ENCODE measurements at places on chromosomes 13 and 19.

DNA sequence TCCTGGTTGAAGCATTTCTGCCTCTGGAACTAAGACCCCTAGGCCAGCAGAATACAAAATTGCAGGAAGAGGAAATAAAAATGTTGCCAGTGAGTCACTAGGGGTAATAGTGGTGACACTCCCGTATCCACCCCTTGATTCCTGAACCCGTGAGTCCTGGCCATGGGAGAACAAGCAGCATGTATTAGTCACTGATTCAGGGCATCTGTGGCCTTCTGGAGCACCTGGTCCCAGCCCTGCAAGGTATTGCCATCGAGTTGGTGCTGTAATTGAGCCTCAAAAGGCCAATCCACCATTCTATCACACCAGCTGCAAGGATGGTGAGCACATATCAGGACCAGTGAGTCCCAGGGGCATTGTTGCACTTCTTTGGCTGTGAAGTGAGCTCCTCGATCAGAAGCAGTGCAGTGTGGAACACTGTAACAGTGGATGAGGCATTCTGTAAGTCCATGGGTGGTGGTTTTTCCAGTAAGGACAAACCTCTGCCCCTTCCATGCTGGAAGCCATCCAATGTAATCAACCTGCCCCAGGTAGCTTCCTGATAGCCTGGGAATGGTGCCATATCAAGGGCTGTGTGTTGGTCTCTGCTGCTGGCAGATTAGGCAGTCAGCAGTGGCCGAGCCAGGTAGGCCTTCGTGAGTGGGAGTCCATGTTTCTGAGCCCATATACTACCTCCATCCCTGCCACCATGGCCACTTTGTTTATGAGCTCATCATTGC, 39.6 kb downstream of the C1QTNF9 start:
- no peak for DNase-seq
- H3K27ac ChIP-seq: no peak overlapping the region
- H3K4me3 ChIP-seq: no peak overlapping the region
- no peaks in the 10 kb centered on the region for H3K27me3 ChIP-seq
- no peaks in the 10 kb centered on the region for H3K4me1 ChIP-seq

GRCh38 chr13:90197722-90198121, 1149.8 kb upstream of the MIR17HG start:
- no peaks in the 10 kb centered on the region for H3K4me1 ChIP-seq
- no peak overlapping the region for H3K4me3 ChIP-seq
- no peak for DNase-seq
- no peaks in the 10 kb centered on the region for H3K27me3 ChIP-seq
- H3K27ac ChIP-seq: no peak overlapping the region
- H3K36me3 ChIP-seq: no peaks in the 10 kb centered on the region

- no peaks in the 10 kb centered on the region for H3K27me3 ChIP-seq
- no peak overlapping the region for H3K4me3 ChIP-seq
- H3K36me3 ChIP-seq: no peaks in the 10 kb centered on the region
- H3K4me1 ChIP-seq: no peaks in the 10 kb centered on the region
Measured at GRCh38 chr19:7328647-7329046, 20.1 kb upstream of the ARHGEF18 start.

- H3K4me1 ChIP-seq: no peaks in the 10 kb centered on the region
- H3K36me3 ChIP-seq: no peaks in the 10 kb centered on the region
- no peak overlapping the region for H3K27ac ChIP-seq
- H3K4me3 ChIP-seq: no peak overlapping the region
- no peaks in the 10 kb centered on the region for H3K27me3 ChIP-seq
- no peak for DNase-seq
Measured at GRCh38 chr13:27691207-27691606, 69.5 kb downstream of the POLR1D start.

- no peak overlapping the region for H3K27ac ChIP-seq
- no peaks in the 10 kb centered on the region for H3K4me1 ChIP-seq
- H3K27me3 ChIP-seq: no peaks in the 10 kb centered on the region
- DNase-seq: no peak
- no peak overlapping the region for H3K4me3 ChIP-seq
Measured at GRCh38 chr13:37453246-37453645, 145.3 kb downstream of the POSTN start.

- peak overlapping the region; percentile 56 for H3K27ac ChIP-seq
- DNase-seq: peak; percentile 50
- no peak overlapping the region for H3K4me3 ChIP-seq
- H3K27me3 ChIP-seq: no peaks in the 10 kb centered on the region
- no peaks in the 10 kb centered on the region for H3K36me3 ChIP-seq
- peaks cover 13% of the 10 kb centered on the region for H3K4me1 ChIP-seq
Measured at GRCh38 chr13:113421673-113422270, 31.5 kb downstream of the ADPRHL1 start.

GRCh38 chr13:44158881-44159632, 214.6 kb upstream of the SERP2 start:
- H3K27ac ChIP-seq: peak overlapping the region; percentile 37
- no peaks in the 10 kb centered on the region for H3K36me3 ChIP-seq
- H3K4me3 ChIP-seq: no peak overlapping the region

DNA sequence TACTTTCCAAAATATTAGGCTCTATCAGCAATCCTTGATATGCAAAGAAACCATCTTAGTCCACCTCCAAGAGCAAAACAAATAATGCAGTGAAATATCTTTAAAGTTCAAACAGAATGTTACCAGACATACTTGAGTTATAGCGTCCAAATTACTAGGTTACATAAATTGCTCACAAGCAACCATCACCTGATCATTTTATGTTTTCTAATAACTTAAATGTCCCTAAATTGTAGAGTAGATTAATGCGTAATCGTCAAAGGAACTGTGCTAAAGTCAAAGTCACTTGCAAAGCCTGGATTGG, 350.6 kb upstream of the ARGLU1 start:
- no peaks in the 10 kb centered on the region for H3K4me1 ChIP-seq
- no peak for DNase-seq
- no peaks in the 10 kb centered on the region for H3K36me3 ChIP-seq
- no peaks in the 10 kb centered on the region for H3K27me3 ChIP-seq
- H3K4me3 ChIP-seq: no peak overlapping the region

- H3K4me3 ChIP-seq: no peak overlapping the region
- H3K36me3 ChIP-seq: no peaks in the 10 kb centered on the region
- no peaks in the 10 kb centered on the region for H3K27me3 ChIP-seq
- H3K27ac ChIP-seq: no peak overlapping the region
- no peaks in the 10 kb centered on the region for H3K4me1 ChIP-seq
Measured at GRCh38 chr13:65677906-65678305, 1552.2 kb downstream of the PCDH9 start.

- no peaks in the 10 kb centered on the region for H3K36me3 ChIP-seq
- no peak overlapping the region for H3K27ac ChIP-seq
- no peaks in the 10 kb centered on the region for H3K27me3 ChIP-seq
- H3K4me1 ChIP-seq: no peaks in the 10 kb centered on the region
- no peak overlapping the region for H3K4me3 ChIP-seq
Measured at GRCh38 chr13:45224176-45224575, 23.3 kb upstream of the KCTD4 start.

DNA sequence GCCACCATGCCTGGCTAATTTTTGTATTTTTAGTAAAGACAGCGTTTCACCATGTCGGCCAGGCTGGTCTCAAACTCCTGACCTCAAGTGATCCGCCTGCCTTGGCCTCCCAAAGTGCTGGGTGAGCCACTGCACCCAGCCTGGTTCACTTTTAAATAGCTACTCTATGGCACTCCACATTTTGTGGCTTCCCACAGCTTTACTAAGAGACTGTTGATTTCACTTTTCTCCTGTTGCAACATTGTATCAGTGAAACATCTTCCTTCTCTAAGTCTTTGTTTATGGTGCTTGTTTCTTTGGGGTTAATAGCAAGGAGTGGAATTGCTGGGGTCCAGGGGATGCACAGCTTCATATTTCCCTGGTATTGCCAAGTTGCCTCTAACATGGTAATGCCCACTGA, 12.3 kb downstream of the TMEM38A start:
- H3K27me3 ChIP-seq: no peaks in the 10 kb centered on the region
- no peaks in the 10 kb centered on the region for H3K36me3 ChIP-seq
- DNase-seq: no peak

GRCh38 chr19:4976401-4977298, 7.7 kb downstream of the KDM4B start:
- no peak overlapping the region for H3K4me3 ChIP-seq
- peaks cover 52% of the 10 kb centered on the region for H3K4me1 ChIP-seq
- DNase-seq: peak; percentile 74
- H3K27me3 ChIP-seq: no peaks in the 10 kb centered on the region
- H3K36me3 ChIP-seq: no peaks in the 10 kb centered on the region
- H3K27ac ChIP-seq: peak overlapping the region; percentile 93

DNA sequence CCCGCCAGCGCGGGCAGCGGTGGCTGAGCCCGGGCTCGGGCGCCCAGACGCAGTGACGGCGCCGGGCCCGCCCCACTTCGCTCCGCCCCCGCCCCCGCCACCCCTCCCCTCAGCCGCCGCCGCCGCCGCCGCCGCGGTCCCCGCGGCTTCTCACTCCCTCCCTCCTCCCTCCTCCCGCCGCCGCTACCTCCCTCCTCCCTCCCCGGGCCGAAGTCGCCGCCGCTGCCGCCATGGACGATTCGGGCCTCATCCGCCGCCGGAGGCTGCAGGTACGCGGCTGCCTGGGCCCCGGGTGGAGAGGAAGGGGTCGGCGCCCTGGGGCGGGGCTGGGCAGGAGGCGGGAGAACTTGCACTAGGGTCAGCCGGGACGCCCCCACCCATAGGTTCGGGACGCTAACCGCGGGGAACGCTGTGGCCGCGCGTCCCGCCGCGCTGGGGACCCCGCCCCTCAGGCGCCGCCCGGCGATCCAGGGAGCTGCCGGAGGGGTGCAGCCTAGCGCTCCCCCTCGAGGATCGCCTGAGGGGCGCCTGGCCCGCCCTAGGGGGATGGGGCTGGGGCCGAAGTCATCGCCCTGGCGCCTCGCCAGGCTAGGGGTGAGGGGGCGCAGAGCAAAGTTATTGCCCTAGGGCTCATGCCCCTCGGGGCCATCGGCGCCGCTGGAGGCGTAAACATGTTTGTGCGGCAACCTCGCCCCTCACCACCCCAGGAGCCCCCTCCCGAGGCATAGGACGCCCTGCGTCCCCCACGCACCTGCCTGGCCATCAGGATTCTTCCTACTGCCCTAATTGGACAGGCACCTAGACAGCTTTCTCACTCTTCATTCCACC, 427 bp downstream of the RTBDN start:
- no peaks in the 10 kb centered on the region for H3K36me3 ChIP-seq
- no peak for DNase-seq
- no peaks in the 10 kb centered on the region for H3K4me1 ChIP-seq
- peak overlapping the region; percentile 4 for H3K4me3 ChIP-seq
- H3K27me3 ChIP-seq: peaks cover 97% of the 10 kb centered on the region

DNA sequence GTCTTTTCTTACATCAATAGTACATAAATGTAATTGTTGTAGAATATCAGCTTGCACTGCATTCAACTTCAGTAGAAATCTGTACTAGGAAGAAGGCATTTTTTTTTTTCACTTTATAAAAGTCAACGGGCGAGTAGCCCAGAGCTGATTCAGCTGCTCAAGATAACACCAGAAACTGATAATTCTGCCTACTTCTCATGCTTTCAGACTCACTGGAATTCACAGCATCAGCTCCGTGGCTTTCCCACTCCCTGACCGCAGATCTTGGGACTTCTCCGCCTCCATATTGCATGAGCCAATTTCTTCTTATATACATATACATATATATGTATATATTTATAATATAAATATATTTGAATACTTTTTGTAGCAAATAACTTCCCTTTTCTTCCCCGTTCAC, 263.1 kb upstream of the RXFP2 start:
- H3K4me3 ChIP-seq: no peak overlapping the region
- no peak for DNase-seq
- no peaks in the 10 kb centered on the region for H3K27me3 ChIP-seq
- H3K36me3 ChIP-seq: no peaks in the 10 kb centered on the region
- H3K27ac ChIP-seq: no peak overlapping the region
- H3K4me1 ChIP-seq: no peaks in the 10 kb centered on the region

DNA sequence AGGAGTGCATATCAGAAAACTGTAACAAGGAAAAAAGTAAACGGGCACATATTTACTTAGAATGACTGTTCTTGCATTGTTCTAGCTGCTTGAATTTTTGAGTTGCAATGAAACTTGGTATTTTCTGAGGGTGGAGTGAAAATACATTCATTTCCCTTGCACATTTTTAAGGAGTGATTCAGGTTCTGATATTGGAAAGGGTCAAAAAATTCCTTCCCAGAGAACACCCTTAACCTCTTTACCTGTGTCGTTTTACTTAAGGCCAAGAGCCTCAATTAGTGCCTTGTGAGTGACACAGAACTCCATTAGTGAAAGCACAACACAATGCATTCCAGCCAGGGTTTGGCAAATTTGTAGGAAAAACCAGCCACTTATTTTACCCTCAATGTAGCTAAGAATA, 2.3 kb downstream of the ITGBL1 start:
- H3K4me3 ChIP-seq: no peak overlapping the region
- no peaks in the 10 kb centered on the region for H3K27me3 ChIP-seq
- H3K27ac ChIP-seq: no peak overlapping the region

DNA sequence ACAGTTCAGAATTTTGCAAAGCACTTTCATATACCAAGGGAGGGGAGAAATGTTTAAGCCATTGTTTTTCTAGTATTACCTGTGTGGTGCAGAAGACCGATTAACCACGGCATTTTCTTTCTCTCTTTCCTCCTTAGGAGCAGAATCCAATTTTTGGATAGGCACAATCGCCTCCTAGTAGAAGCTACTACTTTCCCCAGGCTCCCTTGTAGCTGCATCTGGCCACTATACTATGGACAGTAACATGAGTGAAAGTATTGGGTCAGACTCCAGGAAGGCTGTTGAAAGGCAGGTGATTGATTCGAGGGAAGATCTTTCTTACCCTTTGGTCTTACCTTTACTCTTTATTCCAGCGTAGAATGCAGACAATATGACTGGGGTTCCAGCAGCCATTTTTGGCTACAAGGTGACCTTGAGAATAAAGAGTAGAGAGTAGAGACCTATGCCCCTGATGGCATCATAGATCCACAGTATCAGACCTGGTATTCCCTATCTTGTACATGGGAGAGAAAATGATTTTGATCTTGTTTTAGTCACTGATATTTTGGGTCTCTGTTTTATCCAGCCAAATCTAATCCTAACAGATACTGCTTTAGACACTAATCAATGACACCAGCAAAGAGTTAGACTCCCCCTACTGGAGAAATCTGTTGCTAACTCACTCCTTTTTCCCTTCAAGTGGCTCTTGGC, 77.0 kb downstream of the LRRC63 start:
- no peaks in the 10 kb centered on the region for H3K27me3 ChIP-seq
- no peak for DNase-seq
- no peaks in the 10 kb centered on the region for H3K36me3 ChIP-seq
- H3K4me3 ChIP-seq: no peak overlapping the region
- H3K4me1 ChIP-seq: no peaks in the 10 kb centered on the region

DNA sequence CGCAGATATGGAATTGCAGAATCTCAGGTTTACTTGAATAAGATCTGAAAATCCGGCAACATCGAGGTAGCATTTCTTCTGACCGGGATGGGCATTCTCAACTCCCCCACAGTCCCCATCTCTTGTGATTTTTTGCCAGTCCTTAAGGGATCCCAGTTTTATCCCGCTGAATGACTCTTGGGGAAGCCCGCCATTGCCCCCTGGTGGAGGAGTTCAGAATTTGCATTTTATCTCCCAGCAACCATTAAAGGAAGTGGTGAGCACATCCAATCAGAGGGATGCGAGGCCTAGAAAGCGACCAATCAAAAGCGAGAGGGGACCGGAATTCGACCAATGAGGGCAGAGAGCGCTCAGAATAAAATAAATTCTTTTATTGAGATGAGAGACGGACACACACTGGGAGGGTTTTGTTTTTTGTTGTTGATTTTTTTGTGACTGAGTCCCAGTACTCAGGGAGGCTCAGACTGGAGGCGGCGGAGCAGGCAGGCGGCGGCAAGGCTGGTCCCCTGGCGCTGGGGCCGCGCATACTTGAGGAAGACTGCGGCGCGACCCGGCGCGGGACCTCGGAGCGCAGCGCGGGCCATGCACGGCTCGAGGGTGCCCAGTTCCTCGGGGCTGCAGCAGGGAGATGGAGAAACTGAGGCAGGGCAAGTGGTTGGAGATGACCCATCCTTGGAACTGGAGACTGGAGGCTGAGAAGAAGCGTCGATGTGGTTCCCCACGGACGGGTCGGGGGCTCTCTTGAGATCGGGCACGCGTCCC, 3.9 kb upstream of the TTC9B start:
- no peak overlapping the region for H3K27ac ChIP-seq
- H3K27me3 ChIP-seq: peaks cover 83% of the 10 kb centered on the region
- peak; percentile 63 for DNase-seq
- H3K4me1 ChIP-seq: peaks cover 6% of the 10 kb centered on the region

Measured in tibial nerve (tissue), 4 donors.